ENCODE measurements at places on chromosomes 6 and 20. TPM values are rescaled to one million over a fixed set of nuclear protein-coding genes. Genes with fewer than 3 reads are reported as not detected.

Gene C6orf163
- total RNA-seq = 1.6 TPM

Gene SPTLC3
- 0.18 TPM for total RNA-seq

Gene MOG
- total RNA-seq = not detected

Gene HSPA1L
- total RNA-seq = 2.2 TPM

Gene LRRN4
- total RNA-seq = not detected

Gene MGME1
- total RNA-seq = 33.6 TPM

Gene TBX18
- not detected for total RNA-seq

Gene SCRT2
- not detected for total RNA-seq

Gene OR2H2
- total RNA-seq = not detected

Gene CST1
- not detected for total RNA-seq

- H3K4me3 ChIP-seq = no peak overlapping the region
- H3K4me1 ChIP-seq = no peaks in the 10 kb centered on the region
- H3K36me3 ChIP-seq = no peaks in the 10 kb centered on the region
- no peaks in the 10 kb centered on the region for H3K27me3 ChIP-seq
- no peak for DNase-seq
- no peak overlapping the region for H3K27ac ChIP-seq
These were observed 140.9 kb downstream of the EYS start for GRCh38 chr6:65566117-65566516.

DNA sequence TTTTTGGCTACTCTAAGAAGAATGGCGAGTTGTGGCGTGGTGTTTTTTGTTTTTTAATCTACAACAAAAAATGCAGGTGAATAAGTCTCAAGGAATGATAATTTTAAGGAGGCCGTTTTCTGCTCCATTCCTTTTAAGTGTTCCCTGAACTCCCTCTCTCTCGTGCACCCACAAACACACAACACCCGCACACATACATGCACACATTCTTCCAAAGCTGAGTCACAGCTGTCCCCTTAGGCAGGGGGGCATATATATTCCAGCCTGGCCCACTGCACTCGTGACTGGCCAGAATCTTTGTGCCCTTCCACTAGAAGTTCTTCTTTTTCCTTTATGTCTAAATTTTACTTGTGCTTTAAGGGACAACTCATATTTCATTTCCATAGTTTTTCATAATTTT, 405.7 kb downstream of the LMBRD1 start:
- no peak for DNase-seq
- H3K4me1 ChIP-seq = no peaks in the 10 kb centered on the region
- H3K27me3 ChIP-seq = no peaks in the 10 kb centered on the region
- H3K4me3 ChIP-seq = no peak overlapping the region

GRCh38 chr6:100078509-100078908, 84.5 kb upstream of the MCHR2 start:
- no peaks in the 10 kb centered on the region for H3K27me3 ChIP-seq
- no peaks in the 10 kb centered on the region for H3K36me3 ChIP-seq
- DNase-seq = no peak
- H3K4me3 ChIP-seq = no peak overlapping the region
- H3K27ac ChIP-seq = no peak overlapping the region
- no peaks in the 10 kb centered on the region for H3K4me1 ChIP-seq

GRCh38 chr6:16471222-16471909, 233.0 kb downstream of the GMPR start:
- no peaks in the 10 kb centered on the region for H3K27me3 ChIP-seq
- peak overlapping the region; percentile 56 for H3K4me3 ChIP-seq
- peak overlapping the region; percentile 88 for H3K27ac ChIP-seq

- no peak overlapping the region for H3K4me3 ChIP-seq
- no peaks in the 10 kb centered on the region for H3K36me3 ChIP-seq
- H3K27ac ChIP-seq = no peak overlapping the region
- no peaks in the 10 kb centered on the region for H3K27me3 ChIP-seq
- H3K4me1 ChIP-seq = no peaks in the 10 kb centered on the region
These were observed 437.4 kb upstream of the JAG1 start for GRCh38 chr20:11111191-11111590.

DNA sequence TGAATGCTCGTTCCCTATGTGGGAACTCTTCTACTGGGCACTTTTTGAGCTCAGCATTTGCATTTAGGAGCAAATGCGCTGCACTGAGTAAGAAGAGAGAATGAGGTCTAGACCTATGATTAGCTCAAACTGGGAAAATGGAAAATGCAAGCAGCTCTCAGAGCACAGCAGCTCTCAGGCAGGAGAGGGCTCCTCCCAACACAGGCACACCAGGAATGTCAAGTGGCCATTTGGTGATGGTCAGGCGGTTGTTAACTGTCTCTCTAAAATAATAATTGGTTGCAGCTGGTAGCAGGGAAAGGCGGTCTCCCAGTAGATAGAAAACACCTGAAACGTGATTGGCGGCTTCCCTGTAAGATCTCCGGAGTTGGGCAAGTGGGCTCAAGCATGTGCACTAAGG, 162.0 kb upstream of the ECI2 start:
- no peak overlapping the region for H3K27ac ChIP-seq
- no peaks in the 10 kb centered on the region for H3K27me3 ChIP-seq
- H3K4me3 ChIP-seq = no peak overlapping the region
- H3K36me3 ChIP-seq = no peaks in the 10 kb centered on the region
- H3K4me1 ChIP-seq = no peaks in the 10 kb centered on the region
- no peak for DNase-seq

DNA sequence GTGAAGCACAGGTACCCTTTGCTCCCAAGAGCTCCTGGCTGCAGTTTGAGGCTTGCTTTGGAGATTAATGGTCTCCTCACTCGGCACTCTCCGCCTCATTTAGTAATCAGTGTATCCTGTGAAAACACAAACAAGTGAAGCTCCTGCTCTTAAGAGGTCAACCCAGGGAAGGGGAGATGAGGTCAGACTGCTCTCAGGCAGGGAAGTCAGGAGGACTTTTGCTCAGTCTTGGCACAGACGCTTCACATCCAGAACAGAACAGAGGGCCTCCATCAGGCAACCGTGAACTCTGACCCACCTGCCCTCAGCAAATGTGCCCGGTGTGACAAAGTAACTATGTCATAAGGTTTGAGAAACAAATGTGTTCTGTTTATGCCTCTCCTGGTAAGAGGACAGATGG, 428.8 kb upstream of the JARID2 start:
- H3K36me3 ChIP-seq = peaks cover 2% of the 10 kb centered on the region
- H3K27me3 ChIP-seq = peaks cover 3% of the 10 kb centered on the region
- DNase-seq = no peak

DNA sequence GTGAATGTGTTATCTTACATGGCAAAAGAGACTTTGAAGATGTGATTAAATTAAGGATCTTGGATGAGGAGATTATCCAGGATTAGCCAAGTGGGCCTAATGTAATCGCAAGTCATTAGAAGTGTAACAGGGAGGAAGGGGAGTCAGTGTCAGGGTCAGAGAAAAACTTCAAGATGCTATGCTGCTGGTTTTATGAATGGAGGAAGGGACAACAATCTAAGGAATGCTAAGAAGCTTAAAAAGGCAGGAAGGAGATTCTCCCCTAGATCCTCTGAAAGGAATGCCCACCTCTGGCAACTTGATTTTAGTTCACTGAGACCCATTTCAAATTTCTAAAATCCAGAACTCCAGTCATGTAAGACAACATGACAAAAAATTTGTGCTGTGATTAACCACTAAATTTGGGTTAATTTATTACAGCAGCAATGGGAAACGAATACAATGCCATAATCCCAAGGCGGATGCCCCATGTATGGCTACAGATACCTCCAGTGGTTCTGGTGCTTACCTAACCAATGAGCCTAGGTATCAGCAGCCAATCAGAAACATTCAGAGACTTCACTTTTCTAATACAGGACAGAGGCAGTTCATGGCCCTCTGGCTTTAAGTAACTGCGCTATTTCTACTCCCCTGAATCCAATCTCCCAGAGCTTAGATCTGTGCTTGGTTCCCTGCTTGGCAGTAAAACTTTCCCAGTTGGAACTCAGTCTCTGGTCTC, 3.6 kb upstream of the TAAR8 start:
- no peak overlapping the region for H3K4me3 ChIP-seq
- no peaks in the 10 kb centered on the region for H3K4me1 ChIP-seq
- H3K27ac ChIP-seq = no peak overlapping the region
- H3K36me3 ChIP-seq = no peaks in the 10 kb centered on the region

DNA sequence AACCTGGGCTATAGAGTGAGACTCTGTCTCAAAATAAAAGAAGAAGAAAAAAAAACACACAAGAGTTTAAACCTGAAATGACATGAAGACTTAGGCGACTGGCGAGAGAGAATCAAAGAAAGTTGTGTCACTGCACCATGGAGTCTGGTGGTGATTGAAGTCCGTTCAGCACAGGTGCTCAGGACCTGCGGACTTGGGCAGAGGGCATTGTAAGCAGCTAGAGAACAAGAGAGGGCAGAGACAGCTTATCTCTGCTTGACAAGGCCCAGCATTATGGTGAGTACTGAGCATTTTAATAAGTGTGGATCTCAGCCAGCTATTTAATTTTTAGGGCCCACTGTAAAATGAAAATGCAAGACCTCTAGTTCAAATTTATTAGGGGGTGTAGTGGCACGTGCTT, 31.5 kb downstream of the BANF2 start:
- H3K4me3 ChIP-seq = no peak overlapping the region
- H3K4me1 ChIP-seq = no peaks in the 10 kb centered on the region
- peaks cover 2% of the 10 kb centered on the region for H3K27me3 ChIP-seq
- no peak for DNase-seq

DNA sequence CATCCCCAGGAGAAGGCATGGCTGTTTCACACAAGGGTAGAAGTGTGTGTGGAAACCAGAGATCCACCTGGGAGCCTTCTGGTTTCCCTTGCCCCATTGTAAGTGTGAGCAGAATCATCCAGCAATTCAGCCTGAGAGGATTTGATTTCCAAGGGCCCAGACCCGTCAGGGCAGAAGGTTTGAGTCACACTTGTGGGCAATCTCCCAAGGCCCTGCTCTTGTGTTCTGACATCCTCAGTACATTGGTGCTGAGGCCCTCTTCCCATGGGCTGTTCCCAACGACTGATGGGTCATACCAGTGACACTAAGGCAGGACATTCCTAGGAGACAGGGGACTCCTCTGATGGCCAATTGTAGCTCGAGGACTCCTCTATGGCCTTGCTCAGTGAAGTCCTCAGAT, 58.2 kb upstream of the POLR1H start:
- no peak overlapping the region for H3K4me3 ChIP-seq
- no peak for DNase-seq
- peaks cover 14% of the 10 kb centered on the region for H3K4me1 ChIP-seq
- H3K27ac ChIP-seq = no peak overlapping the region
- peaks cover 41% of the 10 kb centered on the region for H3K27me3 ChIP-seq
- H3K36me3 ChIP-seq = no peaks in the 10 kb centered on the region

- H3K4me1 ChIP-seq = no peaks in the 10 kb centered on the region
- H3K4me3 ChIP-seq = no peak overlapping the region
- peaks cover 5% of the 10 kb centered on the region for H3K27me3 ChIP-seq
- no peak for DNase-seq
These were observed 90.5 kb downstream of the SOD2 start for GRCh38 chr6:159602431-159603041.

- H3K4me1 ChIP-seq = no peaks in the 10 kb centered on the region
- H3K36me3 ChIP-seq = no peaks in the 10 kb centered on the region
- no peaks in the 10 kb centered on the region for H3K27me3 ChIP-seq
- no peak overlapping the region for H3K27ac ChIP-seq
- no peak overlapping the region for H3K4me3 ChIP-seq
- DNase-seq = no peak
These were observed 176.9 kb downstream of the MTFR2 start for GRCh38 chr6:136073216-136073615.

DNA sequence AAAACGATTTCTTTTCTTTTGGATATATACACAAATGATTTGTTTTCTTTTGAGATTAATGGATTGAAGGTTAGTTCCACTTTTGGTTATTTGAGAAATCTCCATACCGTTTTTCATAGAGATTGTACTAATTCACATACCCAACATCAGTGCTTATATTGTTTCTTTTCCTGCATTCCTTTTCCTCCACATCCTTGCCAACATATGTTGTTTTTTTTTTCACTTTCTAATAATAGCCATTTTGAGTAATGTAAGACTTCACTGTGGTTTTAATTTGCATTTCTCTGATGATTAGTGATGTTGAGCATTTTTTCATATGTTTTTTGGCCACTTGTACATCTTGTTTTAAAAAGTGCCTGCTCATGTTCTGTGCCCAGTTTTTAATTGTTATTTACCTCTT, 846.4 kb upstream of the EYS start:
- no peaks in the 10 kb centered on the region for H3K4me1 ChIP-seq
- no peaks in the 10 kb centered on the region for H3K27me3 ChIP-seq
- DNase-seq = no peak
- no peak overlapping the region for H3K4me3 ChIP-seq

DNA sequence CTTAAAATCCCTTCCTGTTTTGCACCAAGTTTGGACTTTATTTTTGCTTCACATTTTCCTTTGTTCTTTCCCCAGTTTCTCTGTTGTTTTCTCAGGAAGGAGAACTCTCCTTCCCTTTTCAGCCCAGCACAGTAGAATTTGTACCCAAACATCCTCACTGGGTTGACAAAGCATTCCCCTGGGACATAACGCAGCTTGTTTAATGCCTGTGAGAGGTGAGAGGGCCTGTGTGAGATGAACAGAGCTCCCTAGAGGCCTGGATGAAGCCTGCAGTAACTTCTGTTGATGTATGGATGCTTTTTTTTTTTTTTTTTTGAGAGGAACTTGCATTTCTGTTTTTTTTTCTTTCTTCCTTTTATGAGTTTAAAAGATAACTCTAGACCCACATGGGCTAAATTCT, 104.9 kb upstream of the SLC22A23 start:
- no peaks in the 10 kb centered on the region for H3K36me3 ChIP-seq
- DNase-seq = no peak
- no peak overlapping the region for H3K4me3 ChIP-seq
- no peaks in the 10 kb centered on the region for H3K4me1 ChIP-seq

- H3K27ac ChIP-seq = no peak overlapping the region
- no peaks in the 10 kb centered on the region for H3K36me3 ChIP-seq
- H3K4me3 ChIP-seq = no peak overlapping the region
- peaks cover 49% of the 10 kb centered on the region for H3K27me3 ChIP-seq
- peaks cover 5% of the 10 kb centered on the region for H3K4me1 ChIP-seq
- DNase-seq = no peak
These were observed 369 bp downstream of the ADAM33 start for GRCh38 chr20:3681352-3681930.

DNA sequence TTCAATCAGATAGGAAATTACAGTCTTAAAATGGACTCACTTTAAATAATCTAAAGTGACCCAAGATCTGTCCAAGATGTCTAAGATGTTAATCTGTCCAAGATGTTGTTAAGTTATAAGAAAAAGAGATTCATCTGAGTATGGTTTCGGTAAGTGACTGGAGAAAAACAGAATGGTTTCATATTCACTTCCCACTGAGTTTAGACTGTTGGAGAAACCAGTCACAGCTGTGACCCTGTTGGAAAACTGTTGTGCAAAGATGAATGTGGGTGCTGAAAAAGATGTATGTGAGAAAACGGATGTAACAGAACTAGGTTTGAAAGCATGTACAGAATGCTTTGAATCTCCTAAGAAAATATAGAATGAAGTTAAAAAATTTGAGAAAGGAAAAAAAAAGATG, 325.9 kb downstream of the COL12A1 start:
- no peaks in the 10 kb centered on the region for H3K36me3 ChIP-seq
- H3K4me3 ChIP-seq = no peak overlapping the region
- no peak overlapping the region for H3K27ac ChIP-seq
- no peaks in the 10 kb centered on the region for H3K4me1 ChIP-seq

GRCh38 chr20:23350904-23351838, 580 bp downstream of the NXT1 start:
- peak; percentile 54 for DNase-seq
- peak overlapping the region; percentile 94 for H3K4me3 ChIP-seq
- peak overlapping the region; percentile 100 for H3K27ac ChIP-seq
- H3K4me1 ChIP-seq = peaks cover 33% of the 10 kb centered on the region
- peaks cover 9% of the 10 kb centered on the region for H3K36me3 ChIP-seq
